Choroid plexus epithelial cell (primary cell): ENCODE measurements at places on chromosomes 13 and 19.

- no peak for DNase-seq
These were observed 5.0 kb downstream of the CEP89 start for GRCh38 chr19:32966750-32967149.

DNA sequence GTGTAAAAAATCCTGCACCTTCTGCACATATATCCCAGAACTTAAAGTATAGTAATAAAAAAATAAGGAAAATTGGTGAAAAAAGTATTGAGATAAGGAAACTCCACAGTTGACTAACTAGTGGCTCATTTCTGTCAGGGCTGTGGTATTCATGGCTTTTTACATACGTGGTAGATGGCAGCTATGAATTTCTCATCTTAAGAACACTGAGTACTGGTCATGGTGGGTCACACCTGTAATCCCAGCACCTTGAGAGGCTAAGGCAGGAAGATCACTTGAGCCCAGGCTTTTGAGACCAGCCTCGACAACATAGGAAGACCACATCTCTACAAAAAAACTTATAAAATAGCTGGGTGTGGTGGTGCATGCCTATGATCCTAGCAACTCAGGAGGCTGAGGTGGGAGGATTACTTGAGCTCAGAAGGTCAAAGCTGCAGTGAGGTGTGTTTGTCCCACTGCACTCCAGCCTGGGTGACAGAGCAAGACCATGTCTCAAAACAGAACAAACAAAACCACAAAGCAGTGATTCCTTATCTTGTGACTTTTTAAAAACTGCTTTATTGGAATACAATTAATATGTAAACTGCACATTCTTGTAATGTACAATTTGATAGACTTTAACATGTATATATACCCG lies 16.8 kb downstream of the SLAIN1 start:
- DNase-seq: no peak

GRCh38 chr13:59906413-59907049 lies 257.2 kb downstream of the DIAPH3 start:
- DNase-seq: peak; percentile 76

DNA sequence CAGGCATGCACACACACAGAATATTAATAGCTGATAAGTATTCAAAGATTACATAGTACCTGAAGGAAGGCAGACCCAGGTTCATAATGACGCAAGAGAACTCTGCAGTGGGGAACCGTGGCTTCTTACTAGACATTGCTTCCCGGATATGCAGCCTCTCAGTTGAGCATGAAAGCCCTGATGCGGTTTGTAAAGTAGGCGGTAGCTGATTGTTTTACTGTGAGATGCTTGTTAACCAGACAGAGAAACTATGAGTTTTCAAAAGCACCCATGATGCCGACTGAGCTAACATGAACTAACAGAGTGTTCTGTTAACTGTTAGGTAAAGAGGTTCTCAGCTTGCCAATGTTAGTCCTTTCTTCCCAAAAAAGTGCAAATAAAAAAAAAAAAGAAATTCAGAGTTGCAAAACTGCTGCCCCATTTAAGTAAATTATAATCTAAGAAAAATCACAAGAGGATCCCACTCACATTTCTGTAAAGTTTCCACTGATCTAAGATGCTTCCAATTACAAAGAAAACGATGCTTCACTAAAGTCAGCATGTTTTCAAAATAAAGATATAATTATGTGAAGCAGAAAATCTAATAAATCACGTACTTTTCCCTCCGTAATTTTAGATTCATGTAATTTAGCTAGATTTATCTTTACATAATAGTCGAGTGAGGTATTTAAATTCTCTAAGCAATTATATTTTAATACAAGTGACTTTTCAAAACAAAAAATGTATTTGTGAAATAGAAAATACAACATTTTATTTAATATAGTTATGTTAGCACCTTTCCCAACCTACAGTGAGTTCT lies 2.2 kb downstream of the FLT1 start:
- DNase-seq: no peak

GRCh38 chr13:44388427-44389059 lies 14.9 kb downstream of the SERP2 start:
- no peak for DNase-seq

DNA sequence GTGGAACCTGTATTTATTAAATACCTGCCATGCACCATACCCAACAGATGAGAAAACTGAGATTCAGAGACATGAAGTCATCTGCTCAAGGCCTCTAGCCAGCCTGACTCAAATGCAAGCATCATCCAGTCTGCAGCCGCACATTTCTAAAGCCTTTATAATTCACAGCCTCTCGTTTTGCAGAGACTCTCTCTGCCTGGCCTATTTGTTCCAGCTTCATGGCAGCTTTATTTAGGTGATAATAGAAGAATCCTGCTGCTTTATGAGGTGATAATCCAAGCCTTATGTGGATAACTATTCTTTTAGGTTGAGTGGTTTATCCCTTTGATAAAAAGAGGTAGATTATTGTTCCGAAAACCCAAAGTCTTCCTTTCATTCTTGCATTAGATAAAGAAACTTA lies 58.4 kb downstream of the OXGR1 start:
- DNase-seq: no peak

GRCh38 chr13:85141401-85141800 lies 657.8 kb downstream of the SLITRK6 start:
- DNase-seq: no peak

- no peak for DNase-seq
These were observed 471.5 kb downstream of the TSHZ3 start for GRCh38 chr19:30877661-30878113.

GRCh38 chr13:79282976-79283375 lies 123.1 kb downstream of the RBM26 start:
- DNase-seq: peak; percentile 27

DNA sequence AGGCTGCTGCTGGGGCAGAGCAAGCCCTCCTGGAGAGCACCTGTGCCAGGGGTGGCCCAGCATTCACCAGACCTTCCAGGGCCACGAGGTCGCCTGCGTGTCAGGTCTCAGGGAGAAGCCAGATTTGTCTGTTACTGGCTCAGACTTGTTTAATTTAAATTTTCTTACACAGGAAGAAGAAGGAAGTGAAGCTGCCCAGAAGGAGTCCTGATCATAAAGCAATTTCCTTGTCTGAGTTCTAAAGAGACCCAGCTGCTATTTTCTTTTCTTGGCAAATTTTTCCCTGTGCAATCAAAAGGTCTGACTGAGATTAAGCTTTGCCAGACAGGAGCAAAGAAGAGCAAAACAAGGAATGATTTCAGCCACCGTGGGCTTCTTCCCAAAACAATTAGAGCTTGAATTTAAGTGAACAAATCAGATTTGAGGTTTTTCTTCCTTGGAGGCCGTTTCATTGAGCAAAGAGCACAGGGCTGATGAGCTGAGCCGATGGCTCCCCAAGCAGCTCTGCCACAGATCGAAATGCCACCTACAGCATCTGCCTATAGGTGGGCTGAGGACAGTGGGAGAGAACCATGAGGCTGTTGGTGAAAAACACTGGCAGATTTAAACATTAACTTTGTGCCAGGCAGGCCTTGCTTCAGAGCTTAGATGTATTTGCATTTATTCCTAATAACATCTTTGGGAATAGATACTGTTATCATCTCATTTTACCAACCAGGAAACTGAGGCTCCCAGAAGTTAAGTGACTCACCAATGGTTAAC lies 40.1 kb downstream of the HSPH1 start:
- no peak for DNase-seq

GRCh38 chr19:14577885-14578427 lies 4.9 kb upstream of the CLEC17A start:
- DNase-seq: no peak

DNA sequence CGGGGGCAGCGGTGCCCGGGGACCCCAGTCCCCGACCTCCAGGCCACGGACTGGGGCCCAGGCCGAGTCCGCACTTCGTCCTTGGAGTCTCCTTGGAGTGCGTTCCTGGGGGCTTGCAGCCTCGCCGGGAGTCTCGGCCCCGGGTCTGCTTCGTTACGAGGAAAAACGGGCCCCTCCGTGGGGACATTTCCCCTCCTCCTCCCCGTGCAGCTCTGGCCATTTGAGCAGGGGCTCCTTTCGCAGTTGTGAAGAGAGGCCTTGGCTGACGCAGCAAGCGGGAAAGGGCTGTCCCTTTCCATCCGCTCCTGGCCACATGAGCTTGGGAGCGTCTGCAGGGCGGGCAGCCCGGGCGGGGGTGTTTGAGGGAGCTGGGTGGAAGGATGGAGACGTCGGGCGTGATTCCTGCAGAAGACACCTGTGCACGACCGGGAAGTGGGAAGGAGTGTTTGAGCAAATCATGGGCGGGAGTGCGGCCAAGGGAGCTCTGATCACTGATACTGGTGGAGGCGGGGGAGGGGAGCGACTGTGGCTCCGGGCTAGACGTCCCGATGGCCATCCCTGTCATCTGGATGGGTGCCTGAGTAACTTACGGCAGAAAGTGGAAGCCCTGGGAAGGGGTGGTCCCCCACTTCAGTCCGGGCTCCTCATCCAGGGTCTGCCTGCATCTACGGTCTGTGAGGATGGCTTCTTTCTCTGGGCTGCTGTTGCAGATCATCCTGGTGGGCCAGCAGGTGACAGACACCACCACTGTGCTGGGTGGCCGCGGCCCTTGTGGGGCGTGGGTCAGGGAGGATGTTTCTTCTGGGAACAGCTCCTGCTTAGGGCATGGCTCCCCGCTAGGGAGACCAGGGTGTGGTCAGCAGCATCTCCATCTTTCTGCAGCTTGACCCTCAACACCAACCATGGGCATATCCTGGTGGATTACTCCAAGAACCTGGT lies 736 bp downstream of the GPI start:
- DNase-seq: peak; percentile 46

DNA sequence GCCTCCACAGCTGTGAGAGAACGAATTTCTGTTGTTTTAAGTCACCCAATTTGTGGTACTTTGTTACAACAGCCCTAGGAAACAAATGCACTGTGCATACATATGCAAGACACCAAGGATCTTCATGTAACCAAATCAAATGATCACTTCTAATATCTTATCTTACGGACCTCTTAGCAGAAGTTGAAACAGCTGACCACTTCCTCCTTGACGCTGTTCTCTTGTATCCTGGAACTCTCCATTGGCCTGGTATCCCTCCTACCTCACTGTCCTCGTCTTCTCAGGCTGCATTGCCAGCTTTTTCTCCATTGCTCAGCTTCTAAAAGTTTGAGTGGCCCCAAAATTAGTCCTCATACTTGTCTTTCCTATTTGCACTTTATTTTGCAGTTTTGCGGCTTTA lies 200.4 kb downstream of the DLEU7 start:
- DNase-seq: no peak

DNA sequence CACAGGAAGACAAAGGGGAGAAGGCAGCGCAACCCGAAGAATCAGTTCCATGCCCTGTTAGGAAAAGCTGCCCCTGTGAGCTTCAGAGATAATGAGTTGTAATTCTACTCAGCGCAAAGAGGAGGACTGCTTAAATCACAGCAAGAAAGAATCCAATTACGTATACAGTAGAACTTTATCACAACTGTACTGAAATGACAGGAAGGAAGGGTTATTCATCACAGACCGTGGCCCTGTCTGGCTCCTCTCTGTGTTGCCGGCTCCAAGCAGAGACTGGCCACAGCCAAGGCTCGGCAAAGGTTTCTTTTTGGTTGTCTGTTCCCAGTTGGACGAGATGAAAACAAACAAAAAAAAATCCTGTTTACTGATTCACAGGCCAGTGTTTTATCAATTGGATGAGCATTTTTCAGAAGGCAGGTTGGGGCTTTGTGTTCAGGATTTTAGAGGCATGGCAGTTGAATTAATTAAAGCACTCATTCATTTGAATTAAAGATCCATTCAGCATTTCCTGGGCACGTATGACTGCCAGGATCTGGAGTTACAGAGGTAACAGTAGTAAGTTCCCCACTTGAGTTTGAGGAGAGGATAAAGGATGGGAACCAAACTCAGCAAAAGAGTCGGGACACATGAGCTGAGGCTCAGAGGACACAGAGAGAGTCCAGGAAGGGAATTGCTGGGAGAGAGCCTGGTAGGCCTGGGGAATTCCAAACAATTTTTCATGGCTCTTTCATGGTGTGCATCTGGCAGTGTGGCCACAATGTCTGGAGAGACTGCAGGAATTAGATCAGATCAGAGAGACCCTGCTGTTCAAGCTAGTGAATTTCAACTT lies 341.0 kb downstream of the DNAJC15 start:
- peak; percentile 72 for DNase-seq

DNA sequence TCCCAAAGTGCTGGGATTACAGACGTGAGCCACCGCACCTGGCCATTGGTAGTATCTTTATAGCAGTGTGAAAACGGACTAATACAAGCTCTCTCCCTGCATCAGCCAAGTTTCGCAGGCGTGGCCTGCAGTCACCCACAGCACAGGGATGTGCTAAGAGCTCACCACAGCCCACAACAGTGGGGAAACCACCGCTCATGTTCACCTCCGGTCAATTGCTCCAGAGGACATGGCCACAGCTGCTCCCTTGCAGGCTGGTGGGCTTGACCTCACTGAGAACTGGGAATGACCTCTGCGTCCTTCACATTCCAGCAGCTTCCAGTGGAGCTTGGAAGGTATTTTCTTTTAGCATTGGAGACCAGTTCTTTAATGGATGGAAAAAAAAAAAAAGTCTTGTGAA lies 156.4 kb downstream of the KCTD15 start:
- peak; percentile 35 for DNase-seq

GRCh38 chr13:83498045-83498444 lies 384.2 kb downstream of the SLITRK1 start:
- no peak for DNase-seq

DNA sequence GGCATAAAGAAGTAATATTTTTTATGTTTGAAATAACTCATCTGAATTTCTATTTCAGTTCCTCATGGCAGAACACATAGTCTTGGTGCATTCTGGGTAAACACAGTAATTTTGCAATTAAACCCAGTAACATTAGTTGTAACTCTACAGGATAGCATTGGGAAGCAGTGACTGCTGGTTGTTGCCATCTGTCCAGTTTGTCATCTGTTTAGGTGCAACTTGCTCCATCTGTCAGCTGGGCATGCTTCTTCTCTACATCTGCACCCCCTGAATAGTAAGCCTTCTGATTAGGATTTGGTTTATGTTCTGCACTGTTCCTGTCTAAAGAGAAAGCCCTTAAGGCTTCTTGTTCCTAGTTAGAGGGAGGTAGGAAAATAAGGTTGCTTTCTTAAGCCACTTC lies 63.5 kb upstream of the CSNK1A1L start:
- DNase-seq: no peak

- no peak for DNase-seq
These were observed 77.7 kb upstream of the PRR20A start for GRCh38 chr13:57063007-57063406.

DNA sequence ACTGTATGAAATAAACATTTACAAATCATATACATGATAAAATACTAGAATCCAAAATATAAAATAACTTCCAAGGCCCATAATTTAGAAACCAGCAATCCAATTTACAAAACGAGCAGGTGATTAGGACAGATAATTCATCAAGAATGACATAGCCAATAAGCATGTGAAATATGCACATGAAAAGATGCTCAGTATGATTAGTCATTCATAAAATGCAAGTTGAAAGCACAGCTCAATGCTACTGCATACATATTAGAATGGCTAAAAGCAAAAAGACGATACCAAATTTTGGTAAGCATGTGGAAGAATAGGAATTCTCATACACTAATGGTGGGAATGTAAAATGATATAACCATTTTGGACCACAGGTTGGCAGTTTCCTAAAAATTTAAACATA lies 837.2 kb upstream of the MIR17HG start:
- peak; percentile 31 for DNase-seq

- DNase-seq: peak; percentile 12
These were observed 459.2 kb downstream of the MYO16 start for GRCh38 chr13:109088624-109088917.

- DNase-seq: peak; percentile 33
These were observed 51.4 kb downstream of the NBEA start for GRCh38 chr13:34993470-34993869.

- peak; percentile 93 for DNase-seq
These were observed at the start of gene CEBPG for GRCh38 chr19:33373453-33374235. Gene CEBPG (plus strand): TSS chr19:33373709. CDS start chr19:33379240, 5,531 bp downstream.
